ENCODE measurements at places on chromosomes 2 and 18.

GRCh38 chr2:220857368-220857767, 714.7 kb downstream of the EPHA4 start:
- ATAC-seq: no peak

DNA sequence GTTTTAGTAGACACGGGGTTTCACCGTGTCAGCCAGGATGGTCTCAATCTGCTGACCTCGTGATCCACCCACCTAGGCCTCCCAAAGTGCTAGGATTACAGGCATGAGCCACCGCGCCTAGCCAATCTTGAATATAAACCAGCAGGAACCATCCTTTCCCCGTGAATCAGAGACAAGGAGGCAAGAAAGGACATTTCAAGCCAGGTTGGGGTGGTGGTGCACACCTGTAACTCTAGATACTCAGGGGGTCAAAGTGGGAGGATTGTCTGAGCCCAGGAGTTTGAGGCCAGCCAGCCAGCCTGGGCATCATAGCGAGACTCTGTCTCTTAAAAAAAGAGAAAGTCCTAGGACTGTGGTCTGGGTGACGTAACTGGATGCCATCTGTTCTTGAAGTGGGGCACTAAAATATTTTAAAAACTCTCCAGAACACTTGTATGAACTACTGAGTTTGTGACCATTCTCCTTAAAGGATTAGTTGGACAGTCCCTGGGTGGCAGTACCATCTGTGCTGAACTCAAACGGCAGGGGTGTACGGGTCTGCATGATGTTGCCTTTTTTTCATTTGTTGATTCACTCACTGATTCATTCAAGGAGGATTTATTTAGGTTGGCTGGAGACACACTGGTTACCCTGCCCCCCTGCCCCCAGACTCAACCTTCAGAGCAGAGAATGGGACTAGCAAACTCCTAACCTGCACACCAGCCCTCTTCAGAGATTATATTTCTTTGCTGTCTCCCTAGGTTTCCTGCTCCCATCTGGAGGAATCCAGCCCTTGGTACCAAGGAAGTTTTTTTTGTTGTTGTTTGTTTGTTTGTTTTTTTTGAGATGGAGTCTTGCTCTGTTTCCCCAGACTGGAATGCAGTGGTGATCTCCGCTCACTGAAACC, 2.9 kb upstream of the TLX2 start:
- no peak for ATAC-seq

- no peak for ATAC-seq
These were observed 4.8 kb upstream of the RNF138 start for GRCh38 chr18:32086881-32087280.

DNA sequence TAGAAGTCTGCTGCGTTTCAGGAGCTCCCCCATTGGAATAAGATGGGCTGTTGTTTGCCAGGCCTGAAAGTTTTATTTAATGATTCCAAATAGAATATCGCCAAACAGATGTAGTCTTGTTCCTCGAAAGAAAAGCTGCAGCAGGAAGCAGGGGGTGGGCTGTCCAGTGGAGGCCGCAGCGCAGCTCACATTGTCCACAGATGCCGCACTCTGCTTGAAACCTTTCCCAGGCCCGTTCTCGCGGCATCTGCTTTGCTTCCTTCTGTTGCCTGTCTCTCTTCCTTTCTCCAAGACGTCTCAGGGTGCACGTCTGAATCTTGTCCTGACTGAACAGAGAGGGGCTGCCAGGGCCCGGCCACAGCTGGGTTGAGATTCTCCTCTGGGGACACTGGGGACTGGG, 12.4 kb upstream of the IGFBP2 start:
- ATAC-seq: no peak

GRCh38 chr2:95552911-95553310, 38.9 kb upstream of the TRIM43 start:
- peak; percentile 55 for ATAC-seq

Data from stimulated activated memory B cell treated with anti-CD40 and anti-IgM and Interleukin-4, amounts not matched to agents 10 μg/mL and 1 μg/mL and 100 μg/mL, for 72 hours (primary cell).